ENCODE measurements at places on chromosomes 1 and 21. TPM values are rescaled to one million over a fixed set of nuclear protein-coding genes. Genes with fewer than 3 reads are reported as not detected.

GRCh38 chr1:1364266-1364665 lies 5.9 kb upstream of the MXRA8 start:
- DNase-seq, result no peak

ACTN2 gene
- 0.21 TPM for total RNA-seq

TTF2 gene
- total RNA-seq, result 28.3 TPM

GRCh38 chr21:34540206-34540605 lies 28.2 kb upstream of the KCNE1 start:
- DNase-seq, result no peak

DNA sequence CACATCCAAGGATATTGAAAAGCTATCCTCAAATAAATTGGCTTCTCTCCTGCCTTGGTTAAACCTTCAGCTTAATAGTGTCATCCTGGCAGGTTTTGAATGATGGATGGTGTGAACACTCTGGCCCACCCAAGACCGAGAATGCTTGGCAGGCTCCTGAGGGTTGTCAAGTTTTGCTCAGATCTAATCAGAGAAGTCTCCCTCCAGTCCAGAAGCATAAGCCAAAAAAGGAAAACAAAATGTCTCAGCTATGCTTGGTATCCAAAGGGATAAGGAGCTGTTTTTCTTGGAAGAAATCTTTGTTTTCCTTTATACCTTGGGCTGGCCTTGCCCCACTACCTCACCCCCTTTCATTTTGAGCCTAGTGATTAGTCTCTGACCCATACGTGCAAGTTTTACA lies 172.7 kb downstream of the CRB1 start:
- DNase-seq, result no peak

DNA sequence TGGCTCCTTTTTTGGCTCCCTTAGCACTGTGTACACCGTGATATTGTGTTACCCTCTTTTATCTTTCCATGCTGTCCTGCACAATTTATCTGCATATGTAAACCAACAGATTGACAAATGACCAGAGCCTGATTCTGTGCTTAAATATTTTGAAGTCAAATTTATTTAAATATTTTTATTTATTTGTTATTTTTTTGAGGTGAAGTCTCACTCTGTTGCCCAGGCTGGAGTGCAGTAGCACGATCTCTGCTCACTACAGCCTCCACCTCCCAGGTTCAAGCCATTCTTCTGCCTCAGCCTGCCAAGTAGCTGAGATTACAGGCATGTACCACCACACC lies 12.8 kb downstream of the PMF1 start:
- DNase-seq, result no peak

DNA sequence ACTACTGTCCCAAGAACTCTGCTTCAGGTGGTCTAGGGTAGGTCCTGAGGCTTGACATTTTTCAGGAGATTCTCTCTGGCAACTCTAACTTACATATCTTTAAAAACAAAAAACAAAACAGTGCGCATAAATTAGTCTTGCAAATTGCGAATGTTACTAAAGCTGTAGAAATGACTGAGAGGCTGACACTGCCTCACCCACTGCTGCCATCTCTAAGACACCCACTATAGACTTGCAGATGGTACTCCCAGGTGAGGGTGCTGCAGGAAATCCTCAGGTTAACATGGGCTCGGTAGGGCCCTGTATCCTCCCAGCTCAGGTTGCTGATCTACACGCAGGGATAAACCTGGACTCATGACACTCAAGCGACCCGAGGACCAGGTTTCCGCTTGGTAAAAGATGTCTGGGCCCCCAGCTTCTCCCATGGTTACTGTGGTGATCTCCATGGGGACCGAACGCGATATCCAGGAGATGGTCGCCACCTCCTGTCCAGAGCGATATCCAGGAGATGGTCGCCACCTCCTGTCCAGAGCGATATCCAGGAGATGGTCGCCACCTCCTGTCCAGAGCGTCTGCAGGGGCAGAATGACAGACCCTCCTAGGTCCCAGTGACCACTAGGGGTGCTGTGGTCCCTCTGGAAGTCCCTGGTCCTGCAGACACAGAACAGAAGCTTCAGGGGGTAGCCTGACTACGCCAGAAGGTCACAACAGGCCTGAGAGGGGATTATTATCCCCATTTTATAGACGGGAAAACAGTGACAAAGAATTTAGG lies 16.2 kb upstream of the LY9 start:
- DNase-seq, result no peak

DNA sequence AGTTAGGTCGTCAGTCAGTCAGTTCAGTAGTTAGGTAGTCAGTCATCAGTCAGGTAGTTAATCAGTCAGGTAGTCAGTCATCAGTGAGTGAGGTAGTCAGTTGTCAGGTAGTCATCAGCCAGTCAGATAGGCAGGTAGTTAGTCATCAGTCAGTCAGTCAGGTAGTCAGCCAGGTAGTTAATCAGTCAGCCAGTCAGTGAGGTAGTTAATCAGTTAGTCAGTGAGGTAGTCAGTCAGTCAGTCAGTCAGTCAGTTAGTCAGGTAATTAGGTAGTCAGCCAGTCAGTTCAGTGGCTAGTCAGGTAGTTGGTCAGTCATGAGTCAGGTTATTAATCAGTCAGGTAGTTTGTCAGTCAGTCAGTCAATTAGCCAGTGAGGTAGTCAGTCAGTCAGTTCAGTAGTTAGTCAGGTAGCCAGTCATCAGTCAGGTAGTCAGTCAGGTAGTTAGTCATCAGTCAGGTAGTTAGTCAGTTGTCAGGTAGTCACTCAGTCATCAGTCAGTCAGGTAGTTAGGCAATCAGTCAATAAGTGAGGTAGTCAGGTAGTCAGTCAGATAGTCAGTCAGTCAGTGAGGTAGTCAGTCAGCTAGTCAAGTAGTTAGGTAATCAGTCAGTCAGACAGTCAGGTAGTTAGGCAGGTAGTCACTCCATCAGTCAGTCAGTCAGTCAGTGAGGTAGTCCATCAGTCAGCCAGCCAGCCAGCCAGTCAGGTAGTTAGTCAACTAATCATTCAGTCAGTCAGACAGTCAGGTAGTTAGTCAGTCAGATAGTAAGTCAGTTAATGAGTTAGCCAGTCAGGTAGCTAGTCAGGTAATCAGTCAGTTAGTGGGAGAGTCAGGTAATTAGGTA lies 16.2 kb downstream of the KRTAP10-1 start:
- DNase-seq, result no peak

- DNase-seq, result no peak
Observed at GRCh38 chr1:47621977-47622376, 184.1 kb downstream of the FOXD2 start.

- no peak for DNase-seq
Observed at GRCh38 chr1:215188302-215188950, 105.9 kb downstream of the KCNK2 start.

GRCh38 chr1:68777851-68778250 lies 281.0 kb upstream of the DEPDC1 start:
- no peak for DNase-seq

- DNase-seq, result no peak
Observed at GRCh38 chr1:242146652-242147051, 147.8 kb upstream of the MAP1LC3C start.

DNA sequence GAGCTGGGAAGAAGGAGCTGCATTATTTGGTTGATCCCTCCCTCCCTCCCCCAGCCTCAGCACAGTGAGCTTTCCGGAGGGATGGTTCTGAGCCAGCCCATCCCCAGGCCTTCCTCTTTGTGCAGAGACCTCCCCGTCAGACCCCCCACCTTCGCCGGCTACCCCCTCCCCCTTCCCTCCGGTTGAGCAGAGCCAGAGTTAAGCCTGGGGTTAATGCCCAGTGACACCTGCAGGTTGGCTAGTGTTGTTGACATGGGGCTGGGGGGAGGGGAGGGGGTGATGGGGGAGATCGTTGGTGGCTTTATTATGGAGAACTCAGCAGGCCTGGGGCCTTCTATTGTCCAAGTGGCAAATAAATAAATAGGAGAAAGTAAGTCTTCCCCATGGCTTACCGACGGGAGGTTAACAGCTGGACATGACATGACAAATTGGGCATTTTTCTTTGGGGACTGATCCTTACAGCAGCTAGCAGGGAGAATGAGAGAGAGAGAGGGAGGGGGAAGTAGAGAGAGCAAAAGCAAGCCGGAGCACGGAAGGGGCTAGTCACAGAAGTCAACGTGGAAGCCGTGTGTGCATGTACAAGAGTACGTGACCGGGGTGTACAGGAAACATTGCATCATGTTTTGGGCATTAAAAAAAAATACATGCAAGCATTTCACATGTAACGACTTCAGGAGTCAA lies 131.1 kb downstream of the TMEM53 start:
- no peak for DNase-seq

DNA sequence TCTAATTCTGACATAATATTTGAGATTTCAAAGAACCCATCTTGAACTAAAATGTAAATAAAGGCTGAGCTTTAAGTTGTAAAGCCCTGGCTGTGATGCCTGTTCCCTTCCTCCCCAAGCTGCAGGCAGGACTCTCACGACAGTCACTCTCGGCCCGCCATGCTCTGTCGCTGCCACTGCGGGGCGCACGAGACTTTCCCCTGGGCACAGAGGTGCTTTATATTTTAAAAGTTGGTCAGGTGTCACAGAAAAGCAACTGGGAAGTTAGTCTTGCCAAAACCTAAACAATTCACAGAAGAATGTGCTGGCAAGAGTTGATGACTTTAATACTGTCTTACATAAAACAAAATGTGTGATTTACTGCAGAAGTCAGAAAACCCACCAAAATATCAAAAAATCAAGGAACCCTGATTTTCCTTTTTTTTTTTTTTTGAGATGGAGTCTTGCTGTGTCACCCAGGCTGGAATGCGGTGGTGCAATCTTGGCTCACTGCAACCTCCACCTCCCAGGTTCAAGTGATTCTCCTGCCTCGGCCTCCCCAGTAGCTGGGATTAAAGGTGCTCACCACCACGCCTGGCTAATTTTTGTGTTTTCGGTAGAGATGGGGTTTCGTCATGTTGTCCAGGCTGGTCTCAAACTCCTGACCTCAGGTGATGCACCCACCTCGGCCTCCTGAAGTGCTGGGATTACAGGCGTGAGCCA lies 10.7 kb downstream of the LRRC47 start:
- DNase-seq, result no peak

DNA sequence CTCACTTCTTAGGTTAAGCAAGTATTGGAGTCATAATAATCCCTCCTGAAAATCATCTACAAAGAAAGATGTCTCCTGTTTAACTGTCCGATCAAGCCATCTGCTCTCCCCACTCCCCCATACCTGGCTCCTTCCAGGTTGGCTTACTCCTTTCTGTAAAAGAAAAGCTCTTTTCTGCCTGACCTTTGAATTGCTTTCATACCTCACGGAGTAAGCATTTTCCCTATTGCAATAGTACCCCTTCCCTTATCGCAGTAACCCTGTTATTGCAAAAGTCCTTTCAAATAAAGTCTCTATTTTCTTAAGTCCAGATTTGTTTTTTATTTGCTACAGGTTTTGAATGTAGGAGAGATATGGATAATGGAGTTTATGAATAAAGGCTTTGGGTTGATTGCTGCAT lies 150.4 kb downstream of the GRIK1 start:
- no peak for DNase-seq

GRCh38 chr1:12544992-12545391 lies 73.0 kb downstream of the DHRS3 start:
- DNase-seq, result no peak

TMEM61 gene
- total RNA-seq, result 3.8 TPM

TCEA3 gene
- total RNA-seq, result 9.2 TPM

ENSA gene
- total RNA-seq, result 185 TPM

BLACAT1 gene
- total RNA-seq, result 6.8 TPM

DNA sequence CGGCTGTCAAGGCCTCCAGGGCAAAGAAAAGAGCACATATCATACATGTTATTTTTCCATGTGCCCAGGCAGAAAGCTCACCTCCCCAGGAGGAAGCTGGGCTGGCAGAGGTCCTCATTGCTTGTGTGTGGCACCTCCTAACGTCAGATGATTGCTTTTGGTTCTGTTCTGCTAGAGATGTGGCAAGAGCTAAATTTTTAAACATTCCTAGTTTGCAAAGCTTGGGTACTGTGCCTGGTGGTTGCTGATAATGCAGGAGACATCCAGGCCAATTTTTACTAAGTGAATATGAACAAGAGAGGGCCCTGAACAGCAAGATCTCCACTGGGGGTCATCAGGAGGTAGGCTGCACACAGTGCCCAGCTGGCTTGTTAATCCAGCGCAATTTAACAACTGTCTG lies 93.9 kb downstream of the TBX19 start:
- DNase-seq, result no peak

DNA sequence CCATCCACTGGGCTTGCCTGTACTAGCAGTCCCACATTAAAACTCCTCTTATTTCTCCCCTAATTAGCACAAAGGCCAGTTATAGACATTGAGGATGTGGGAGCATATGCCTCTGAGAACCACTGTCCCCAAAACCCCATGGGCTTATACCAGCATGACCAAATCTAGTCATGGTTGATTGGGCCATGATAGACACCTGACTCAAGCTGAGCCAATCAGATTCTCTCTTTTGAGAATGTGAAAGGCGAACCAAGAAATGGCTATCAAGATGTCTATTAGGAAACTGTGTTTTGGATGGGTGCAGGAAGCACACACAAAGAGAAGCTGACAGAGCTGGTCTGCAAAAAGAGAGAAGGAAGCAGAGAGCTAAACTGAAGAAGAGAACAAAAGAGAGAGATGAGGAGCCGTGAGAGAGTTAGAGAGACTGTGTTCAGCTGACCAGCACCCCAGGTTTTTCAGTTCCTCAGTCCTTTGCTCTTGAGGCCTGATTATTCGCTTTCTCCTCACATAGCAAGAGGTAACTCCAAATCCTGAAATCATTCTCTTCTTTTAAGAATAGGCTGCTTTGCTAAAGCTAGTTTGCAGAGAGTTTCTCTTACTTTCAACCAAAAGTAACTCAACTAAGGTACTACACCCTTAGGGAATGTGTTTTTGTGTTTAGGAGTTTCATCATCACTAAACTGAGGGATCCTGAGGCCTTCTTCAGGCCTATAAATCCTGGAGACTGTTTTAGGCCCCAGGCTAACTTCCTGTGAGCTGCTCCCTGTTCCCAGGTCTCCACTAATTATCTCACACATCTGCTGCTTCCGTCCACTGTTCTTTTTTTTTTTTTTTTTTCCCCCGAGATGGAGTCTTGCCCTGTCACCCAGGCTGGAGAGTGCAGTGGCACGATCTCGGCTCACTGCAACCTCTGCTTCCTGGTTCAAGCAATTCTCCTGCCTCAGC lies 7.9 kb upstream of the TIPRL start:
- DNase-seq, result no peak

DNA sequence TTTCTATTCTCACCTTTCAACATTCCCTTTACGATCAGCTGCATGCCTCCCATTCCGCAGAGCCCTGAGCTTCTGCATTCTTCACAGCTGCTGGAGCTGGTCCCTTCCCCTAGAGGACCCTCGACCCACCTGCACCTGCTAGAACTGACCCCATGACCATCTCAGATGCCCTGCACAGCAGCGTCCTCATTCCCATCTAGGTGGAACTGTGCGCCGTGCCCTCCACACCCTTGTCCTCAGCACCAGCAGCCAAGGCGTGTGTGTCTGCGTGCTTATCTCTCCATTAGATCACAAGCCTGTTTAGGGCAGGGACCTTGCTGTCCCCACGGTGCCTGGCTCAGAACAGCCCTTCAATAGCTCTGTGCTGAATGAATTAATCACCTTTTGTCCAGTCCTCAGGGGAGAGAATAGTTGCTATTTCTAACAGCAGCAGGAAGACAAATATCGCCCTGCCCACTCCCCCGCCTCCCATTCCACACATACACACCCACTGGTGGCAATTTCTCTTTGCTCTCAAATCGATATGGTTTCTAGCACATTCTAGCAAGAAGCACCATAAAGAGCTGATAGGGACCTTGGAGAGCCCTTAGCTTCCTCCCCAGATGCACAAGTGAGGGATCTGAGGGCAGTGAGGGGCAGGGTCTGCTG lies 61.7 kb downstream of the KCNN3 start:
- no peak for DNase-seq
